ENCODE measurements at places on chromosomes 3 and 15.

GRCh38 chr3:148881286-148881685 lies 16.2 kb downstream of the CPA3 start:
- DNase-seq = no peak

- DNase-seq = no peak
These were observed 166.9 kb downstream of the TNIK start for GRCh38 chr3:171293142-171293782.

DNA sequence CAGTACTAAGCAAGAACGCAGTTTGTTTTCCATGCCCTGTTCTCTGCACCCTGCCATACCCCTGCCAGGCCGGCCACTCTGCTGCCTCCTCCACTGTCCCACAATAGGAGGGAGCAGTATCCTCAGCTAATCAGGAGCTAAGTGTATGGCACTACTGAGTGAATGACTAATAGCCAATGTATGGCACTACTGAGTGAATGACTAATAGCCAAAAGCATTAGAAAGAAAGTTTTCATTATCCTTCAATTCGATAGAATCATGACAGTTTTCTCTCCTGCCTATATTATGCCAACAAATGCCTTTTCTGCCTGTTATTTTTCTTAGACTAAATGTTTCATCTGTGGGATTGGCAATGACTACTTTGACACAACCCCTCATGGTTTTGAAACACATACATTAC lies 107.5 kb upstream of the CHRM5 start:
- DNase-seq = no peak

DNA sequence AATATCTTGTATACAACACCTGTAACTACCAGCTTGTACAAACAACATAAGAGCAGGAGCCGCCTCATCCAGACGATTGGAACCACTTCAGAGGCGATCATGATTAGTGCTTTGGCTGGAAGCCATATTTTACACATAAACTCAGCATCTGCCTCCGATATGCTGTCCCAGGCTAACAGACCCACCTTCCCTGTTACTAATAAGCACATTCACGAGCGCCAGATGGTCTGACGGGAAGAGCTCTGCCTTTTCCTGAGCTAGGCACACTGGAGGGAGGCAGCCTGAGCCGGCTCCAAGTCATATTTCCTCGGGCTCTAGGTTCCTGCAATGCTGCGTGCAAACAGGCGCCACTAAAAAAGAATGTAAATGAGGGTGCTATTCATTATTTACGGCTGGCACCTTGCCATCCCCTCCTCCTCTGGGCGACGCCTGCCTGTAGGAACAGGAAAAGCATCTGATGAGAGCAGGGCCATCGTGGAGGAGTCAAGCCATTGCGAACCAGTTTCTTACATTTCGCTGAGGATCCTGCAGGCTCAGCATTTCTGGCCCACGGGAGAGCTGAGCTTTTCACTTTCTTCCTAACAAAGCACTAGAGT lies 98.2 kb downstream of the ANXA2 start:
- peak; percentile 100 for DNase-seq

DNA sequence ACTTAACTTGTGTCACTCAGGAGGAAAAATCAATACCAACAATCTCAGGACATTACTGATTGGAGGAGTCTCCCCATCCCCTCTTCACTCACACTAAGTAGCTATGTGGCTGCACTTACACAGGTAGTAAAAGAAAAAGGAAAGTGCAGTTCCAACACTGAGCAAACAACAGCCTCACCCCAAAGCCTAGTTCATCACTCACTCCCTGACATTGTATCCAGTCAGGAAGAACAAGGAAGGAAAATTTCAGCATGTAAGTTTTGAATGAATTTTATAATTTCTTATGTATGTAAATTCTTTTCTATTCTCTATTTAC lies 273.4 kb downstream of the IGSF11 start:
- no peak for DNase-seq

DNA sequence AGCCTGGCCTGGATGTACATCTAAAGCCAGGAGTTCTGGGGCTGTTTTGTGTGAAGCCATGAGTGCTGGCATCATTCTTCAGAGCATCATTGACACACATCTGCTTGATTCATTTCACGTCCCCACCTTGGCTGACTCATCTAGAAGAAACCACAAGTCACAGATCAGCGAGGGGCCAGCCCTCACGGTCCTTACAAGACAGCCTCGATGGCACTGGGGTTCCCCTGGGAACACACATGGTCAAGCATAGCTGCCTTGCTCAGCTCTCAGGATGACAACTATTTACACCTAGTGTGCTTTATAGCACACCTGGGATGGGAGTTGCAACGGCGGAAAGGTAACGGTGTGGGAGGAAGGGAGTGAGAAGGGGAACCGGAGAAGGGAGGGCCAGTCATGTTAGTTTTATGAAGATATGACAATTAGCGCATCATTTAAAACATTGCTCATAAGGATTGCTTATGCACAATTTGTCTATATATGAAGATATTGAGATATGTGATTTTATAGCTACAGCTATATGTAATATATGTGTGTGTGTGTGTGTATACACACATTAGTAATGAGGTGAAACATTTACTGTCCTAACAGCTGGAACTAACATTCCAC lies 227.1 kb downstream of the RPLP1 start:
- no peak for DNase-seq

GRCh38 chr15:100186366-100186765 lies 155.4 kb downstream of the ADAMTS17 start:
- DNase-seq = no peak

DNA sequence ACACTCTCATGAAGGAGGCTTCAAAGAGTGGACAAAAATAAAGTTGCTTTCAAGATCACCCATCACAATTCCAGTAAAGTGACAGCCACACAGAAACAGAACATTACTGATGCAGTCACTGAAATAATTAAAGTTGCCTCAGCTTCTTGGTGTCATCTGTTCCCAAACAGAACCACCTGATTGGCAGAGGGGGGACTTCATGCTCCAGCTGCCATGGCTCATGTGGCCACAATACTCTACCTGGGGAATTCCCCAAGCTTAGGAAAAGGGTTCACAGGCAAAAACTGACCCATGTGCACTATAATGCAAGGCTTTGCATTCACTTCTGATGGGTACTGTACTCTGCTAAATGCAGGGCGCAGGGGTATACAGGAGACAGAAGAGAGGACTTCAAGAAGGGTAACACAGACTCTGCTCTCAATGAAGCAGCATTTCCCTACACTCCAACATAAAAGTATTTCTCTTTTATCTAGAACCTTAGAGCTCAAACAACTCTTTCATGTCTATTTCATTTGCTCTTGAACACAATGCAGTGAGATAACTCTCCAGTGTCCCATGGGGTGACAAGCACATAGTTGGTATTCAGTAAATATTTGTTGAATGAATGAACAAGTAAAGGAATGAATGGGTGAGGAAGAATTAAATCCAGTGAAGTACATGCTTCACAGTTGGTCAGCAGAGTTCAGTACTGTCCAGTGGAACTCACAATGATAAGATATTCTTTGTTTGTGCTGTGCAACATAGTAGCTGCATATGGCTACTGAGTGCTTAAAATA lies 8.6 kb upstream of the CTNNB1 start:
- no peak for DNase-seq

DNA sequence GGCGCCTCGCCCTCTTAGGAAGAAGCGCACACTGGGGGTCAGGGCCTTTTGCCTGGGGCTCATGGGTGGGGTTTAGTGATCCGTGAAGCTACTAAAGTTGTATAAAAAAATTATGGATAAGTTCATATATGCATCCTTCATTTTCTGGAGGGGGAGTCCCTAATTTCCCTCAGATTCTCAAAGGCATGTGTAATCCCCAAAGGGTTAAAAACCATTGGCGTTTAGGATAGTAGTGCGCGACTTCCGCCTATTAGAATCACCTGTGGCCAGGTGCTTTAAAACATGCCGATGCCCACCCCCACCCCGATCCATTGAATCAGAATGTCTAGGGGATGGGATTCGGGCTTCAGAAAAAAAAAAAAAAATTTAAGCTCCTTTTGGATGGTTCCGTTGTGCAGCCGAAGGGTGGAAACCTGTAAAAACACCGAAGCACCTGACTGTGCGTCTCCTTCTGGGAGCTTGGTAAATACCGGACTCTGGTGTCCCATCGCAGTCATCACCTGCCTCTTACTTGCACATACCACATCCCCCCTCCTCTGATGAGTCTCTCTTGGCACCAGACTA lies 570 bp downstream of the APH1B start:
- no peak for DNase-seq

GRCh38 chr3:89042236-89042835 lies 65.1 kb upstream of the EPHA3 start:
- no peak for DNase-seq

GRCh38 chr3:173467501-173467900 lies 70.0 kb downstream of the NLGN1 start:
- DNase-seq = no peak

GRCh38 chr3:170508839-170509238 lies 77.0 kb downstream of the SLC7A14 start:
- no peak for DNase-seq

- no peak for DNase-seq
These were observed 225.9 kb upstream of the DPH6 start for GRCh38 chr15:35771746-35772442.

- no peak for DNase-seq
These were observed 97.9 kb upstream of the NANOGP8 start for GRCh38 chr15:35182841-35183479.

GRCh38 chr3:52225452-52226228 lies at the start of gene TLR9:
Gene TLR9 (minus strand): TSS chr3:52225645. CDS start chr3:52225529, 116 bp downstream.
- no peak for DNase-seq

- peak; percentile 88 for DNase-seq
These were observed 118.3 kb upstream of the FOXB1 start for GRCh38 chr15:59885832-59886231.

DNA sequence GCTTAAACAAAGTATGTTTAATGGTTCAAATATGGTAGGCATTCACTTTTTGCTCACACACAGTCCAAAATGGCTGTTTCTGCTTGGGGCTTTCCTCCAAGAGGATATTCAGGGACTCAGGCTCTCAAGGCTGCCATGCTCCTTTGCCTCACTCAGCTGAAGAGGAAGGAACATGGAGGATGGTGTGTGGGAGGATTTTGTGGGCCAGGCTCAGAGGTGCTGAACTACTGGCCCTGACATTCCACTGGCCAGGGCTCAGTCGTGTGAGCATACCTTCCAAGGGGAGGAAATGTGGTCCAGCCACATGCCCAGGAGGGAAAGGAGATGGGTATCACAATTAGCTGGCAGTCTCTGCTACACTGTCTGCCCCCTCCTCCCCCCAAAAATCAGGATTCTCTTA lies 8.7 kb downstream of the PXYLP1 start:
- no peak for DNase-seq

DNA sequence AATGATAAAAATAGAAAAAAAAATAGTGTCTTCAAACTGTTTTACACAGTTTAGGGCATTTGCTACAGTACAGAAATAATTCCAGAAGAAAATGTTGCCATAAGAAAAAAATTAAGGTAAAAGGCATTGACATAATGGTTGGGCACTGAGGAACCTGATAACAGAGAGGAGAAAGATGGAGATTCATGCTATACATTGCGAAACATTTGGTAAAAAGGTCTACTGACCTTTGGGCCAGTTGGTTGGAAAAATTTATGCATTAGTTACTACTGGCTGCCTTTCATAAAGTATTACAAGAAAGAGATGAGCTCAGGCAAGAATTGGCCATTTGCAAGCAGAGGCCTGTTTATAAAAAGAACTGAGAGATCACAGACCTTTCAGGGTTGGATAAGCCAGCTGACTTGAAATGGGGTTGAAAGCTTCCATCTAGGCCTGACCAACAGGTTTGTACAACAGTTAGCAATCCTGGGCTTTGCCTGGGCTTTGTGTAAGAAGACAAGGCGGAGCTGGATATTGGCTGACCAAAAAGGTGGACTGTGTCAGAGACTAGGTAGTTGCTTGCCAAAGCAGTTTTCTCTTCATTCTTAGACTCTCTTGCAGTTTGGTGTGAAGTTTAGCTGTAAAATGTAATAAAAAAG lies 166.6 kb upstream of the MCTP2 start:
- no peak for DNase-seq

DNA sequence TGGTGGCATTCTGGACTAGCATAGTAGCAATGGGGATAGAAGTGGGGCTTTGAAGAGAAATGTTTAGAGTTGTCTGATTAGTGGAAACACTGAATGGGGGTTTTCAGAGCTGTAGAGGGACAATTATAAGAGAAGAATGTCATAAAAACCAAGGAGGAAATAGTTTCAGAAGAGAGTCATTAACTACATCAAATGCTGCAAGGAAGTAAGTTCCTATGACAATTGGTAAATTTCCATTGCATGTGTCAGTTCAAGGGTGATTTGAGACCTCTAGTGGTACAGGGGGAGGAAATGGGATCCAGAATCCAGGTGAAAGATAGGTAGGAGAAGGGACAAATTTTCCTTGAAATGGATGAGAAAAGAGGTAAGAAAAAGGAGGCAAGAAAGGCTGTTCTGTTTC lies 68.3 kb upstream of the TBC1D5 start:
- DNase-seq = no peak

GRCh38 chr3:45567730-45568172 lies 26.8 kb upstream of the LIMD1 start:
- DNase-seq = no peak

DNA sequence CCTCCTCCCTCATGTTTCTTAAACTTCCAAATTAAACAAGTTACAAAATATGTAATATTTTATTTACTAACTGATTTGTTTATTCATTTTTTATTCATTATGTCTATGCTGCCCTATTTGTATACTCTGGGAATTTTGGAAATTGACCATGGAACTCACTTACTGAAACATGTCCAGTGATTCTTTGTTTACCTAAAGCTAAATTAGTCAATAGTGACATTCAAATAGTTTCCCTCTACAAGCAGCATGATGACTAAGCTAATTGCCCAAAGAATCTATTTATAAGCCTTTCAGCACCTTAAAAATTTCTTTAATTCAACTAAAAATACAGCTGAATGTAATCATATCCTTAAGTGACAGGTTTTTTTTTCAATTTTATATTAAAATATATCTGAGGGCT lies 437.7 kb downstream of the SI start:
- DNase-seq = no peak

DNA sequence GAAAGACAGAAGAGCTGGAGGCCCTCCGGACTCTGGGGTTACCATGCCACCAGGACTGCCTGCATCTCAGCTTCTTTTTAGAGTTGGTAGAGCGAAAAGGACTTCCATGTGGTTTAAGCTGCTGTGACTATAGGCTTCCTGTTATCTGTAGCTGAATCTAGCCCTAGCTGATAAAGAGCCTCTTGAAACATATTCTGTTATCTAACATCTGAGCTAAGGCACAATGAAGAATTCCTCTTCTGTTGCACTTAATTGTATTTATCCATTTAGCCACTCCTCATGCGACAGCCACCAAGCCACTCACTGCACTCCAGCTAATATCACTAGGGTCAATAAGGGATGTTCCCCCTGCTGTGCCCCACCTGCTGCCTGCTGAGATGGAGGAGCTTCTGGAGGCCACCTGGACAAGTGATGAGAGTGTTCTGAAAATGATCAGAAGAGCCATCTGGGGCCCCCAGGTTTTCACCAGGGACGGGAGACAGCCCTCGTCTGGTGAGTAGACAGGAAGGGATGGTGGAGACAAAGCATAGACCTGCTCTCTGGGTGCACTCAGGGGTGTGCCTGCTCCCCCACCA lies 94.6 kb upstream of the PLXNA1 start:
- DNase-seq = peak; percentile 98

GRCh38 chr3:138334608-138335007 lies 5.0 kb upstream of the NME9 start:
- DNase-seq = no peak

DNA sequence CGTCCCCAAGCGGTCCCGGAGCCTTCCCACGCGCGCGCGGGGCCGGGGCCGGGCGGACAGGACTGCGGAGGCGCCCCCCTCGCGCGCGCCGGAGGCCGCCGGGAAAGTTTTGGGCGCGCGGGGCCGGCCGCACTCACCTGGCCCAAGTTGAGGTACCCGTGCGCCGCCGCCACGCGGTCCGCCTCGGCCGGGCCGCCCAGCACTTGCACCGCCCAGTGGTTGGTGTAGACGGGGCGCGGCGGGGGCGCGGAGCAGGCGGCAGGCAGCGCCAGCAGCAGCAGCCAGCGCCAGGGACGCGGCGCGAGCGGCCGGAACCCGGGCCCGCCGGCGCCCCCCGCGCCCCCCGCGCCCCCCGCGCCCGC lies 289 bp downstream of the PCSK6 start:
- no peak for DNase-seq

Measured in NCI-H524 treated with DMSO at 0.1 percent for 48 hours (cell line).